ENCODE measurements at places on chromosomes 2 and 18. TPM values are rescaled to one million over a fixed set of nuclear protein-coding genes. Genes with fewer than 3 reads are reported as not detected.

GRCh38 chr2:46076251-46076650 is 221.0 kb upstream of the EPAS1 start:
- H3K4me1 ChIP-seq: peaks cover 48% of the 10 kb centered on the region
- H3K27me3 ChIP-seq: no peaks in the 10 kb centered on the region
- no peak overlapping the region for H3K27ac ChIP-seq
- no peak overlapping the region for H3K4me3 ChIP-seq

- DNase-seq: no peak
- no peaks in the 10 kb centered on the region for H3K27me3 ChIP-seq
- no peaks in the 10 kb centered on the region for H3K4me1 ChIP-seq
- H3K36me3 ChIP-seq: no peaks in the 10 kb centered on the region
Observed at GRCh38 chr2:228669690-228670089, 488.2 kb upstream of the SPHKAP start.

DNA sequence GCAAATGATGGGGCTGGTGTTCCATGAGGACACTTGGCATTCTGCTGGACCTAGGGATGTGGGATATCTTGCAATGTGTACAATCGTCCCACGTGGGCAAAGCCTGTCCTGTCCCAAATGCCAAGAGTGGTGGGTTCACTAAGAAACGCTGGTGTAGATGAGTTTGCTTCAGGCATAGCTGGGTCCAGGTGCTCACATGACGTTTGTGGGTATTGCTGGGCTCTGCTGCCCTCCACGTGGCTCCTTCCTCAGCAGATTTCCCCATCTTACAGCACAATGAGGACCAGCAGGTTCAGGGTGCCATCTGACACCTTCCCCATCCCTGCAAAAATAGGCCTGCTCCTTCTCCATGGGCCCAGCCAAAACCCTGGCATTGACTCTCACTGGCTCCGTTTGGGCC is 105.9 kb downstream of the SEPTIN10 start:
- no peak overlapping the region for H3K27ac ChIP-seq
- H3K36me3 ChIP-seq: no peaks in the 10 kb centered on the region
- no peaks in the 10 kb centered on the region for H3K4me1 ChIP-seq
- DNase-seq: no peak

- H3K27ac ChIP-seq: no peak overlapping the region
- no peak overlapping the region for H3K4me3 ChIP-seq
- no peaks in the 10 kb centered on the region for H3K36me3 ChIP-seq
- no peaks in the 10 kb centered on the region for H3K4me1 ChIP-seq
- DNase-seq: no peak
Observed at GRCh38 chr2:129302106-129302505, 677.4 kb upstream of the RAB6C start.

Gene C1QL2
- total RNA-seq: not detected

- peaks cover 13% of the 10 kb centered on the region for H3K27me3 ChIP-seq
- DNase-seq: no peak
- H3K4me1 ChIP-seq: peaks cover 13% of the 10 kb centered on the region
- no peak overlapping the region for H3K27ac ChIP-seq
Observed at GRCh38 chr2:6823111-6823510, 42.6 kb downstream of the CMPK2 start.

- peaks cover 4% of the 10 kb centered on the region for H3K27me3 ChIP-seq
- DNase-seq: no peak
- no peak overlapping the region for H3K27ac ChIP-seq
- no peaks in the 10 kb centered on the region for H3K4me1 ChIP-seq
- H3K4me3 ChIP-seq: no peak overlapping the region
- H3K36me3 ChIP-seq: no peaks in the 10 kb centered on the region
Observed at GRCh38 chr2:160075171-160075570, 12.8 kb upstream of the PLA2R1 start.

Gene ARHGAP28
- not detected for total RNA-seq

Gene CYBRD1
- total RNA-seq: 0.44 TPM

DNA sequence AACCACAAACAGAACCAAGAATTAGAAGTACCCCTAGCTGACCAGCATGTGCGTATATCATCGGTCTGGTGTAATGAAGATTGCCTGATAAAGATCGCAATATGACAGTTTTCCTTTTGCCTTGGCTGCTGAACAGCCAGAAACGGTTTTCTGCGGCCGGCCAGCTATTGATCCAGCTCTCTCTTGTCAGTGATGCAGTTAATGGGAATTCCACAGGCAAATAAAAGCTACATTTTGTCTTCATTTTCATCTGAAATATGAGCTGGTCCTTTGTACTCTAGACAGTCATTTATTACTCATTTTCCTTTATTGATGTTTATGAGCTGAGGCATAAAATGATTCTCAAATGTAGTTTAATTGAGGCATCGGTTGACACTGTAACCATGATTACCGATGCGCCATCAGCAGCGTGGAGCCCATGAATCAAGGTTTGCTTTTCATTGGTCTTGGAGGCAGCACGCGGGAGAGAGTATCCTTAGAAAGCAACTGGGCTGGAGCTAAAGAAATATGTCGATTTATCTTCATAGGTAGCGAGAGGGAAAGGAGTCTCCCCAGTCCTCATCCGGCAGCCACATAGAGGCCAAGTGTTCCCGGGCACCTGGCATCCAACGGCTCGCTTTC is 535.2 kb downstream of the GALR1 start:
- no peaks in the 10 kb centered on the region for H3K27me3 ChIP-seq
- H3K4me3 ChIP-seq: no peak overlapping the region
- no peak overlapping the region for H3K27ac ChIP-seq
- DNase-seq: no peak

GRCh38 chr2:239255628-239256349 is 145.0 kb downstream of the HDAC4 start:
- peak; percentile 31 for DNase-seq
- peaks cover 2% of the 10 kb centered on the region for H3K27me3 ChIP-seq
- H3K27ac ChIP-seq: no peak overlapping the region

Gene LDLRAD4
- total RNA-seq: 44.5 TPM

Gene TTN
- total RNA-seq: 11.5 TPM

- H3K27me3 ChIP-seq: no peaks in the 10 kb centered on the region
- H3K4me3 ChIP-seq: no peak overlapping the region
- no peak for DNase-seq
- H3K4me1 ChIP-seq: no peaks in the 10 kb centered on the region
Observed at GRCh38 chr2:162926501-162926900, 87.9 kb upstream of the KCNH7 start.

DNA sequence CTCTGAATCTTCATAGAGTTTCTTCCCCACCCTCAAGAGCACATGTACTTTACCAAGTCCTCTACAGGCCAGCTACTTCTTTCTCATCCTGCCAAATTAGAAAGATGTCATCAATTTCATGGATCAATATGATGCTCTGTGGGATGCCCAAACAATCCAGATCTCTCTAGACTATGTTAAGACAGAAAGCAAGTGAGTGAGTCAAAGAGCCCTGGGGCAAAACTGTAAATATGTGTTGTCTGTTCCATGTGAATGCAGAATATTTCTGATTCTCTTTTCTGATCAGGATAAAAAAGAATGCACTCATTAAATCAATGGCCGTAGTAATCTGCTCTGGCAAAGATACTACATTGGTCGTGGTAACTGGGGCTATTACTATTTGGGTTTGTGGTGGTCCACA is 53.1 kb upstream of the ROCK2 start:
- no peak overlapping the region for H3K4me3 ChIP-seq
- no peak for DNase-seq
- H3K36me3 ChIP-seq: no peaks in the 10 kb centered on the region
- no peaks in the 10 kb centered on the region for H3K4me1 ChIP-seq
- no peak overlapping the region for H3K27ac ChIP-seq

Gene GRB14
- not detected for total RNA-seq

DNA sequence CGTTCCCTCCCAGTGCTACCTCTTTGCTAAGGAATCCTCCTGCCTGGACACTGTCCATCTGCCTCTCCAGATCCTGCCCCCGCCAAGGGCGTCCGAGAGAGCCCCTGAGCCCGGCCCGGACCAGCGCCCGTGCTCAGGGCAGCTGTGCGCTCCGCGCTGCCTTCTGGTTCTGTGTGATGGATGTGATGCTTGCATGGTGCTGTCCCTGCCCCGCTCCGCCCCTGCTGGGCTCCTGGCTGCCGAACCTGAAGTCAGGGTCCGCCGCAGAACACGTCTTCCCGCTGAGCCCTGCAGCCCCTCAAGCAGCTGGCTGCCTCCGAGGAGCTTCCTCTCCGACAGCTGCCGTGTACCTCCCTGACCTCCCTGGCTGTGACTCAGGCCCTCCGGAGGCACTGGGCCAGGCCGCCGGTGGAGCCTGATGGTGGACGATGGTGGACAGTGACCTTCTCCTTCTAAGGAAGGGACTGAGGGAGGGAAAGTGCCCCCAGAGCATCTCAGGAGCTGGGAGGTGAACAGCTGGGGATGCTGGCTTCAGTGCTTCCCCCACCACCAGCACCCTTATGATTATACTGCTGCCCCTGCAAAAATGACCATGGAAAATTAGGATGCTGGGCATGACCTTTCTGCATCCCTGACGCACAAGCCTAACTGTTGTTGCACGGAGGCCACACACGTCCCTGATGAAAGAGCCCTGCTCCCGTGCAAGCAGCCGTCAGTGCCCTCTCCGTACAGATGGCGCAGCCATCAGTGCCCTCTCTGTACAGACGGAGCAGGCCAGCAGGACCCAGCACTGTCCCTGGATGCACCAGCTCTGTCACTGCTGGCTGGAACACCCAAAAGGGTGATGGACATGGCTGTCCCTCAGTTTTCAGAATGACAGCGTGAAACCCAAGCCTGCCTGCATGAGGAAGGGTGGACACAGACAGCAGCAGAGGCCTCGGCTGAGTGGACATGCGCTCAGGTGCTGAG is 99.3 kb downstream of the TPO start:
- no peaks in the 10 kb centered on the region for H3K27me3 ChIP-seq
- no peak overlapping the region for H3K27ac ChIP-seq
- no peak overlapping the region for H3K4me3 ChIP-seq
- peaks cover 4% of the 10 kb centered on the region for H3K36me3 ChIP-seq
- DNase-seq: no peak

Gene TUBA3E
- total RNA-seq: not detected

Gene FEV
- total RNA-seq: not detected

DNA sequence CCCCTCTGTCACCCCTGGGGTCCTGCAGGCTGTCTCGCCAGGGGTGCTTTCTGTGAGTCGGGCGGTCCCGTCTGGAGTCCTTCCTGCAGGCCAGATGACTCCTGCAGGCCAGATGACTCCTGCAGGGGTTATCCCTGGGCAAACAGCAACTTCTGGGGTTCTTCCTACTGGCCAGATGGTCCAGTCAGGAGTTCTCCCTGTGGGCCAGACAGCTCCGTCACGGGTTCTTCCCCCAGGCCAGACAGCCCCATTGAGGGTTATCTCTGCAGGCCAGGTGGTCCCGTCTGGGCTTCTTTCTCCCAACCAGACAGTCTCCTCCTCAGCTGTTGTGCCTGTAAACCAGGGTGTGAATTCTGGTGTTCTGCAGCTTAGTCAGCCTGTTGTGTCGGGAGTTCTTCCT is 27.6 kb downstream of the ADNP2 start:
- peaks cover 57% of the 10 kb centered on the region for H3K36me3 ChIP-seq
- H3K27me3 ChIP-seq: no peaks in the 10 kb centered on the region
- DNase-seq: no peak
- peaks cover 29% of the 10 kb centered on the region for H3K4me1 ChIP-seq

GRCh38 chr2:66173645-66174044 is 261.3 kb upstream of the MEIS1 start:
- H3K36me3 ChIP-seq: no peaks in the 10 kb centered on the region
- H3K4me1 ChIP-seq: no peaks in the 10 kb centered on the region
- H3K27me3 ChIP-seq: no peaks in the 10 kb centered on the region

DNA sequence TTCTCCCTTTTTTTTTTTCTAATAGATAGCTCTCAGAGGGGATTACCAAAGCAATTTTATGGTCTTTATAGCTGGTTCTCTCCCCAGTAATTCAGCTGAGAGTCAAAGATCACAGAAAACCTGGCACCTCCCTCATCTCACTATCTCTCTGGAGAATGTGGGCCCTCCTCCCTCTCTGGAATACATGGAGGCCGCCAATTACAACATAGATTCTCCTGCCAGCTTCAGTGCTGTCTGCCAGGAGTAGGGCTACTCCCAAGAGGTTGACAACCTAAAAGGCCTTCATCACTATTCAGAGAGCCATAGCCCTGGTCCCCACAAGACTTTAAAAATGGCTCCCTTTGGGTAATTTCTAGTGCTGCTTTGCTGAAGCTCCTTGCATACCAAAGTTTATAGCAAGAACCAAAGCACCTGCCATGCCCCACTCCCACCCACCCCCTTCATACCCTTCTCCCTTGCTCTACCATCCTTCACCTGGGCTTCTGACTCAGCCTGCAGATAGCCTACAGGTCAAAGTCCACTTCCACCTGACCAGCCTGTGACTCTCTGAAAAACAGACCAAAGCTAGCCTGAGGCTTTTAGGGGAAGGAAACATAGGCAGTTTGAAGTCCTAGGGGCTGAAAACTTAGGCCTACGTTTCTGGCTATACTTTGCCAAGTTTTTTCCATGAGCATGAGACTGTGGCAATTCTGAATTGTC is 472.3 kb downstream of the TNS1 start:
- no peaks in the 10 kb centered on the region for H3K36me3 ChIP-seq
- H3K27ac ChIP-seq: no peak overlapping the region
- no peaks in the 10 kb centered on the region for H3K27me3 ChIP-seq
- H3K4me1 ChIP-seq: no peaks in the 10 kb centered on the region

DNA sequence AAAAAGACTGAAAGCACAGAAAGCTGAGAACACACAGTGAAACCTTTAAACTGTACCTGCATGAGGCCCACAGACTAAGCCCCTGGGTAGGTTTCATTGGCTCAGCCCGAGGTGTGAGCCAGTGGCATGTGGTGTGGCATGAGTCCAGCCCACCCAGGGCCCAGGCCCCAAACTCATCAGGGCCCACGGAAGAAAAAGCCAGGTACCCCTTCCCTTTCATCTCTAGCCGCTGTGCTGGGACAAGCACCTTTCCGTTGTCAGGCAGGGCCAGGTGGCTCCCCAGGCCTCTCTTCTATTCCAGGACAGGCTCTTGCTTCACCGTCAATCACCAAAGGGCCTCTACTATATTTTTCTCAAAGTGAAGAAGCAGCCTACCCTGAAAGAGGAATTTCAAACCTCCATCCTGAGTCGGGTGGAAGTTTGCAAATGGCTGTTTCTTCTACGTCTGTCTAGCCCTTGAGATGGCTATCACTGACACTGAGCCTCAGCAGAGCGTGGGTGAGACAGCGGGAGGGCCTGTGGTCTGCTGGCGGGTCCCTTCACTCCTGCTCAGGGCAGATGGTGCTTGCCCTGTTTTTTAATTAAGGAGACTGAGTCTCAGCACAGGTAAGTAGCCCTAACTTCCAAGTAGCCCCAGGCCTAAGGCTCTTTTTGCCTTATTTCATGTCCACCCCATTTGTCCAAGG is 8.6 kb downstream of the DNAJB2 start:
- no peaks in the 10 kb centered on the region for H3K27me3 ChIP-seq
- no peak for DNase-seq
- peaks cover 4% of the 10 kb centered on the region for H3K36me3 ChIP-seq
- H3K27ac ChIP-seq: no peak overlapping the region

- no peak overlapping the region for H3K4me3 ChIP-seq
- H3K36me3 ChIP-seq: no peaks in the 10 kb centered on the region
- H3K4me1 ChIP-seq: peaks cover 5% of the 10 kb centered on the region
- no peak for DNase-seq
- H3K27ac ChIP-seq: no peak overlapping the region
Observed at GRCh38 chr2:84494070-84494469, 22.2 kb upstream of the DNAH6 start.

All from activated CD8-positive, alpha-beta memory T cell treated with anti-CD3 and anti-CD28 coated beads, Interleukin-2, amount 10 ng/mL, durations not matched to agents 7 days and 5 days (primary cell).